ENCODE measurements at places on chromosomes 2 and 18.

DNA sequence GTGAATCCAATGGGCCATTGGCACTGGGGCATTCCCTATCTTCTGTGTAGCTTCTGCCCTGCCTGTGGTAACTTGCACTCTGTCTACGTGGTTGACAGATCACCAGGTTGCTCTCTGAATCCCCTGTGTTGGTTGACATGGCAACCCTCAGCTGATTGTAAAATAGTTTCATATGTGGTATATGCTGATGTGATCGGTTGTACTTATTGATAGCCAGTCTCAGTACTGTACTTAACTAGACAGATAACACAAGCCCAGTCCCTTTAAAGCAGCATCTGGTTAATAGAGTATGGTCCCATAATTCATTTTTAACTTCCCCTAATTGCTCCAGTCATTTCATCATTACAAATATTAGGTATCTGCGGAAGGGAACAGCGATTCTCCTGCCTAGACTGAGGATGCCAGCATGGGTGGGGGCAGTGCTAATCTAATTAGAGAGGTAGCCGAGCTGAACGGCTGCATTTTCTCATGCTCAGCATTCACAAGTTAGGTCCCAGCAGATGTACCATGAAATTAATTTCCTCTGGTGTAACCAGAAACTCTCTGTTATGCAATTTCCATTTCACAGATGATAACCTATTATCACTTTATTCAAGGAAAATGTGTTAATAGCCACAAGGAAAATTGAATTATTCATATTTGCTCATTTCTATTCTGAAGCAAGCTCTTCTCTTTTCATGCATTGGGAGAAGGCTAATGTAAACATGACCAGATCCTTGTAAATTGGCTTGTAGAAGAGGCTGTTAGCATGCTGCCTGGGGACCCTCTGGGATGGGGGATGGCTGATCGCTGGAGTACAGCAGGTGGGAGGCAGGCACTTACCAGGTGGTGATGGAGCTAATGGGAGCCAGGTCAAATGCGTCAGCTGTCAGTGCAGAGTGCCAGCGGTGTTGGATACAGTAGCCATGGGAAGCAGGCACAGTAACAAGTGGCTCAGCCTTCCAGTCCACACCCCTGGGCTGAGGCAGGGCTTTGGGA is 608.3 kb downstream of the GALR1 start:
- no peak overlapping the region for H3K27ac ChIP-seq
- DNase-seq, result no peak
- no peak overlapping the region for H3K4me3 ChIP-seq
- peaks cover 13% of the 10 kb centered on the region for H3K27me3 ChIP-seq
- H3K4me1 ChIP-seq, result no peaks in the 10 kb centered on the region

DNA sequence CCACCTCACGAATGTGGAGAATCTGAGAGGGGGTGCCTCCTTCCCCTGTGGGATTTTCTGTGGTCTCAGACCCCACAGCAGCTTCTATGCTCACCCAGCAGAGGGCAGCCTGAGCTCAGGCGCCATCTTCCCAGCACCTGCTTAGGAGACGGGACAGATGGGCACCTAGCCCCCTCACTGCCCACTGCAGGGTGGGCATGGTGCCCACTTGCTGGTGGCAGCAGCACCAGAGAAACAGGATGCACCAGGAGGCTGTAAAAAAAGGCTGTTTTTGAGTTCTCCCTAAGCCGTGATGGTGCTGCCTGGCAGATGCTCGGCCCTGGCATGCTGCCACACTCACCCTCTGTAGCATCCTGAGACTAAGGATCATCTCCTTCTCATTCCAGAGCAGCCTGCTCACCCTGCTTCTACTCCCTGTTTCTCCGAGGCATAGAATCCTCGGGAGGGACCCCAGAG is 19.1 kb upstream of the SLC20A1 start:
- H3K4me1 ChIP-seq, result peaks cover 52% of the 10 kb centered on the region
- H3K4me3 ChIP-seq, result peak overlapping the region; percentile 77
- peak overlapping the region; percentile 67 for H3K27ac ChIP-seq
- no peaks in the 10 kb centered on the region for H3K27me3 ChIP-seq

GRCh38 chr2:190513877-190514276 is 20.6 kb downstream of the NEMP2 start:
- no peak overlapping the region for H3K4me3 ChIP-seq
- H3K27me3 ChIP-seq, result no peaks in the 10 kb centered on the region
- H3K27ac ChIP-seq, result peak overlapping the region; percentile 73
- DNase-seq, result no peak

DNA sequence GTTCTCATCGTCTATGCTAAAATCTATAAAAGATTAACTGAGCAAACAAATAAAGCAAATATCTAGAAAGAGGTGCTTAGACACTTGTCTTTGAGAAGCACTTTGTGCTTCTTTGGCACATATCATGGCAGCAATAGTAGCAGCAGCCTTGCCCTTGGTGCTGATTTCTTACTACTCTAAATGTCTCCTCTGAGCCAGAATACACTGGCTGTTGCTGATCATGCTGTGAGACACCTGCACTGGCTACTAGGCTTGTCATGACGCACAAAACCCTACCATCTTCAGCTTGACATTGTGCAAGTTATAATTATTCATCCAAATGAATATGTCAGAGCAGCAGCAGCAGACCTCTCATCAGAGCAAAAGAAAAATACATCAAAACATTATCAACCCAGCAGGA is 46.7 kb downstream of the FANCL start:
- DNase-seq, result no peak
- H3K36me3 ChIP-seq, result no peaks in the 10 kb centered on the region
- no peaks in the 10 kb centered on the region for H3K27me3 ChIP-seq
- H3K4me3 ChIP-seq, result no peak overlapping the region
- H3K4me1 ChIP-seq, result peaks cover 4% of the 10 kb centered on the region

- H3K4me1 ChIP-seq, result no peaks in the 10 kb centered on the region
- H3K27me3 ChIP-seq, result peaks cover 47% of the 10 kb centered on the region
- no peak overlapping the region for H3K27ac ChIP-seq
- H3K4me3 ChIP-seq, result no peak overlapping the region
- H3K36me3 ChIP-seq, result peaks cover 2% of the 10 kb centered on the region
Measured at GRCh38 chr2:130302164-130302886, 40.4 kb upstream of the IMP4 start.

DNA sequence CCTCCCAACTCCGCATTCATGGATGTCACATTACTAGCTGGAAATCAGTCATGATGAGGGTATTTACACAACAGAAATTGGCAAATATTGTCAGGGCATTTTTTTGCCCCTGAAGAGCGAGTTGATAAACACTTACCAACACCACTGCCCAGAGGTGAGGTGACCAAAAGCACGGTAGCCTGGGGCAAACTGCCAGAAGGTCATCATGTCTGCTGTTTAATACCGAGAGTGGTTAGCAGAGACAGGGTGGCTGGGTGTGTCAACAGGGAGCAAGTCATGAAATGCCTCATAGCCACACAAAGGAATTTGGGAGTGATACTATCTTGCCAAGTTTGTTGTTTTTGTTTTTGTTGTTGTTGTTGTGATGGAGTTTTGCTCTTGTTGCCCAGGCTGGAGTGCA is 37.0 kb upstream of the EPC2 start:
- H3K4me3 ChIP-seq, result no peak overlapping the region
- H3K36me3 ChIP-seq, result no peaks in the 10 kb centered on the region
- no peak for DNase-seq

- no peaks in the 10 kb centered on the region for H3K27me3 ChIP-seq
- H3K4me3 ChIP-seq, result no peak overlapping the region
- H3K27ac ChIP-seq, result no peak overlapping the region
- no peaks in the 10 kb centered on the region for H3K36me3 ChIP-seq
- DNase-seq, result no peak
Measured at GRCh38 chr2:16392647-16393499, 272.8 kb downstream of the CYRIA start.

DNA sequence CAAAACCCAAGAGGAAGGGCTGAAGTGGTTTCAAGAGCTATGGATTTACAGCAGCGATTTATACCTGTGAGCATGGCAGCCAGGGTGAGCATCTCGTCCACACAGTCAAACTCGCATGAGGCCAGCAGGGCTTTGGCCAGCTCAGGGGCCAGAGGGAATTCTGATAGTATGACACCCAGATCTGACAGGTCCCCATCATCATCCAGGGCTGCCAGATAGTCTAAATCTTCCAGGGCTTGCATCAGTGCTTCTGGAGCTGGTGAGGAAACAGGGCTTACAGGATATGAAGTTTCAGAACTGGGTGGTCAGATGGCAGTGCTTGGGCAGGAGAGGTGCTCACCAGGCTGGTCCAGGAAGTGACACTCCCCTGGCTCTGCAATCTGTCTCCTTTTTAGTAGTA is 3.5 kb downstream of the DQX1 start:
- H3K27me3 ChIP-seq, result peaks cover 33% of the 10 kb centered on the region
- peaks cover 13% of the 10 kb centered on the region for H3K4me1 ChIP-seq
- H3K36me3 ChIP-seq, result peaks cover 11% of the 10 kb centered on the region
- no peak overlapping the region for H3K27ac ChIP-seq
- no peak for DNase-seq

- no peaks in the 10 kb centered on the region for H3K27me3 ChIP-seq
- no peak overlapping the region for H3K4me3 ChIP-seq
- no peak overlapping the region for H3K27ac ChIP-seq
- DNase-seq, result no peak
Measured at GRCh38 chr2:6181525-6181924, 489.3 kb downstream of the SOX11 start.

Data from T-helper 17 cell (primary cell).